ENCODE measurements at places on chromosomes 5 and 9.

- DNase-seq = no peak
These were observed 47.0 kb downstream of the IQGAP2 start for GRCh38 chr5:76450054-76450453.

GRCh38 chr5:164266571-164266970 lies 761.2 kb downstream of the MAT2B start:
- DNase-seq = no peak

GRCh38 chr9:136518623-136519022 lies 27.2 kb downstream of the NOTCH1 start:
- no peak for DNase-seq

DNA sequence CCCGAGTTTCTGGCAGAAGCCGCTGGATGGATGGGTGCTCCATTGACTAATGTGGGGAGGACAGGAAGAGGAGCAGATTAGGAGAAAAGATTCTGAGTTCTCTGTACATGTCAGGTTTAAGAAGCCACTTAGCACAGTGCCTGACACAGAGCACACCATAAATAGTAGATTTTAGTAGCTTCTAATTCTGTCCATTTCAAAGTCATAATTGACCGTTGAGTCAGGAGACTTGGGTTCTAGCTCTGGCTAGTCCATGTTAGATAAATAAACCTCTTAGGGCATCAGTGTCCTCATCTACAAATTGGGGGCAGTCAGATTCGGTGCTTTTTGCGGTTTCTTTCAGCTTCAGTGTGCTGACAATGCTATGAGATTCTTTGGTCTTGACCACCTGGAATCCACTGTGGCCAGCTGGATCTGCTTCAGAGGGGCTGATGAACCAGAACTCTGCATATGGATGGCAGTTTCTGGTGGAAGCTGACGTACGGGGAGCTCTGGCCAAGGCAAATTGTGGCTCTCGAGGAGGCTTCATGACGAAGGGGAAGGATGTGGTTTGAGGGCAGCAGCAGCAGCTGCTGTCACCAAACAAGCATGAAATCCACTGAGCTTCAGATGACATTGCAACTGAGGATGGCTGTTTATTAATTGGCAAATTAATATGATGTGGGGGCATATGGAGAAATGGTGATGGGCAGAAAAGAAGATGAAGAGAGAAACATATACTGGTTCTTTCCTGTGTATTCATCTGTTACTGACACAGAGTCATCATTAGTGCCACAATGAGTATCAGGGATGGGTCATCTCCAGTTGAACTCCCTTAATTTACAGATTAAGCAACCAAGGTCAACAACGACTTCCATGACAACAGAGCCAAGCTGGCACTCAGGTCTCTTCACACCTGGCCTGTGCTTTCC lies 134.4 kb downstream of the AOPEP start:
- no peak for DNase-seq

- no peak for DNase-seq
These were observed 72.6 kb downstream of the SMARCA2 start for GRCh38 chr9:2087500-2088313.

- DNase-seq = no peak
These were observed 552.6 kb downstream of the CCDC171 start for GRCh38 chr9:16105168-16106020.

DNA sequence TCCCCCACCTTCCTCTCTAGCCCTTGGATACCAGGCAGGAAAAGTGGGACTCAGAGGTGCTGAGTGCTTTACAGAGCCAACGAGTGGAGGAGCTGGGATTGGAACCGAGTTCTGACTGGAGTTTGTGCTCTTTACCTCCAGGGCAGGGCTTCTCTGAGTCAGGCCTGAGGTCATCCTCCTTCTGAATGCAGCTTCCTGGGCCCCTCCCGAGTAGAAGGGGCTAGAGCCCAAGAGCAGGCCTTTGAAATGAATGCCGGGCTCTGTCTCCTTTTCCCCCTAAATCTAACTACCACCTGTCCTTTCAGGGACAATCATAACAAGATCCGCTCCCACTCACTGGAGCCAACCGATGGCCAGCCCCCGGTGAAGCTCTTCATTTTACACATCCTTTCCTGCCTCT lies 12.7 kb downstream of the PTGES start:
- no peak for DNase-seq

DNA sequence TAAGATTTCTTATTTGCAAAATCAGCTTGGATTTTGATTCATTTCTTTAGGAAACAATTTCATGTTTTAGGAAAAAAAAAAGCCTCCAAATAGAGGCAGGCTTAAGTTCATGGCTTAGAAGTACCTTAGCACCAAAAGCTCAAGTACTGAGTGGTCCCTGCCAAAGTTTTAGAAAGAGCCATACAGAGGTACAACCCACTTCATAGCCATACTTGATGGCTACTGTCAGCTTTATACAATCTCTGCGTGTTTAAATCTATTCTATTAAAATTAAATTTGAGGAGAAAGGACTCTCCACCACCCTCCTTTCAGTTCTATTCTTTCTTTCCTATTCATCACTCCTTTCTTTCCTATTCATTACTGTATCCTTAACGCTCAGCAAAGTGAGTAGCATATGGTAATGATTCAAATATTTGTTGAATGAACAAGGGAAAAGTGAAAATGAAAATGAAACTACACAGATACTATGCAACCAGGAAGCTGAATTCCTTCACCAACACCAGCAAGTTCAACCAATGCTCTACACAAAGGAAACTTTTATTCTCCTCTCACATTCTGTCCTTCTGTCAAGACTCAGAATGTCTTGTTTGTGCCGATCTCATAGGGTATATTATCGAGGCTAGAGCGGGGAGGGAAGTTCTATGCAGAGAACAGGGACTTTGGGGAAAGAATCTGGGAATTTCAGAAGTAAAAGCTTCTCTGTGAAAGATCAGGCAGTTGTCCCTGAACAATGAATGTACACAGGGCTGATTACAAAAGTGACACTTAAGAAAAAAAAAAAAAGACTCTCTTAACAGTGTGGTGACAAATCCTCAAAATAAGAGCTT lies 138.6 kb upstream of the SPEF2 start:
- no peak for DNase-seq

Data from nucleus accumbens (tissue), 56 donors.